NCI-H460 (cell line): ENCODE measurements at places on chromosomes 13 and 19. TPM values are rescaled to one million over a fixed set of nuclear protein-coding genes. Genes with fewer than 3 reads are reported as not detected.

Gene APC2
- 0.02 TPM in 1 of 2 replicates, not detected in the other for total RNA-seq

Gene ACER1
- not detected in 2 replicates for total RNA-seq

Gene GRK1
- total RNA-seq: not detected in 2 replicates

Gene PLPPR2
- total RNA-seq: 8.0 and 8.4 TPM in 2 replicates

Gene PLIN4
- total RNA-seq: 0.02 and 0.06 TPM in 2 replicates

Gene LAIR1
- not detected in 2 replicates for total RNA-seq

Gene ZNF536
- total RNA-seq: not detected in 2 replicates

Gene ZNF613
- 5.7 and 6.3 TPM in 2 replicates for total RNA-seq

Gene CRLF1
- total RNA-seq: 91.3 and 109 TPM in 2 replicates

Gene ZNF560
- not detected in 2 replicates for total RNA-seq

Gene TMEM238
- 0.97 and 2.0 TPM in 2 replicates for total RNA-seq

Gene ARMC6
- 19.8 and 22.4 TPM in 2 replicates for total RNA-seq

Gene IGFL2
- not detected in 2 replicates for total RNA-seq

Gene HSD17B14
- 1.6 and 2.0 TPM in 2 replicates for total RNA-seq

Gene CEACAM8
- total RNA-seq: not detected in 2 replicates

Gene NTF4
- not detected in 2 replicates for total RNA-seq

Gene OSCAR
- total RNA-seq: 0.22 and 0.32 TPM in 2 replicates

Gene AP1M2
- 12.3 and 13.5 TPM in 2 replicates for total RNA-seq

Gene PDE4C
- total RNA-seq: 0.10 and 0.20 TPM in 2 replicates

Gene STK11
- 25.5 and 28.7 TPM in 2 replicates for total RNA-seq
